Upper lobe of right lung (tissue), 1 donor: ENCODE measurements at places on chromosomes 5 and 9. TPM values are rescaled to one million over a fixed set of nuclear protein-coding genes. Genes with fewer than 3 reads are reported as not detected.
A peak's percentile ranks its signal among the peaks of the same experiment; 100 is the strongest.

SV2C gene
- total RNA-seq = 0.32 TPM

GARIN3 gene
- total RNA-seq = not detected

SLC34A3 gene
- 0.23 TPM for total RNA-seq

PCDHGB7 gene
- 15.4 TPM for total RNA-seq

FAT2 gene
- 0.41 TPM for total RNA-seq

RACK1 gene
- 1,155 TPM for total RNA-seq

DNAI1 gene
- not detected for total RNA-seq

SVEP1 gene
- 88.1 TPM for total RNA-seq

LRRC19 gene
- total RNA-seq = 0.64 TPM

SLC34A1 gene
- not detected for total RNA-seq

DNA sequence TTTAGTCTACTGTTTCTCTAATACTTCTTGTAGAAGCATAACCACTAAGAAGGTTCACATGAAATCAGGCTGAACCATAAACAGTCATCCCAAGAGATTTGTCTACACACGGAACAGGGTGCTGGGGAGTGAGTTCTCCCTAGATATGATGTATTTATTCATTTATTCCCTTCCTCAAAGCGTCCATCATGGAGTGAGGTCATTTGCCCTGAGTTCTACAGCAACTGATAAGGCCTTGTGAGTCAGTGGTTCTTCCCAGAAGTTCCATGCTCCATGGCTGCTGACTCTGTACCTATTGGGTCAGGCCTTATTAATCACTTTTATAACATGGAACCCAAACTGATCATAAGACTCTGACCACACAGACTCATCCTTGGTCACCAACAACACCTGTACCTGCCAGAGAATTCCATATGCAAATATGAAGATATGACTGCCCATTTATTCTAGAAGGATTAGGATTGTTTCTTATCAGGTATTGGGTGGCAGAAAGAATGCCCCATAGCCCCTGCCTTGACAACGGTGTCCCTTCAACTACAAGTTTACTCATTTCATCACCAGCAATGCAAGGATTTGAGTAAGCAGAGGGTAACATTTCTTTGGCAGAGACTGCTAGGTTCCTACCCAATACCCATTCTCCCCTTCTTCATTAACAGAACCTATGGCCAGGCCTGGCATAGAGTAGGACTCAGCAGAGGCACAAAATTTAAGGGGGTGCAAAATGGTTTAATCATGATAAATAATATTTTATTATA, 118.1 kb downstream of the LHFPL2 start:
- no peak overlapping the region for H3K4me3 ChIP-seq
- DNase-seq = no peak
- no peaks in the 10 kb centered on the region for H3K36me3 ChIP-seq
- H3K27ac ChIP-seq = peak overlapping the region; percentile 38

- no peaks in the 10 kb centered on the region for H3K4me1 ChIP-seq
- no peak overlapping the region for H3K4me3 ChIP-seq
- peaks cover 4% of the 10 kb centered on the region for H3K36me3 ChIP-seq
- H3K27me3 ChIP-seq = no peaks in the 10 kb centered on the region
These were observed 9.7 kb downstream of the PNPLA7 start for GRCh38 chr9:137540536-137540935.

- DNase-seq = no peak
- H3K27ac ChIP-seq = no peak overlapping the region
- no peaks in the 10 kb centered on the region for H3K36me3 ChIP-seq
- no peaks in the 10 kb centered on the region for H3K4me1 ChIP-seq
- no peaks in the 10 kb centered on the region for H3K27me3 ChIP-seq
These were observed 16.1 kb upstream of the ARSI start for GRCh38 chr5:150318613-150319483.

GRCh38 chr9:121172726-121173487, 28.8 kb downstream of the RAB14 start:
- no peak overlapping the region for H3K27ac ChIP-seq
- peaks cover 13% of the 10 kb centered on the region for H3K4me1 ChIP-seq
- no peak overlapping the region for H3K4me3 ChIP-seq
- no peaks in the 10 kb centered on the region for H3K27me3 ChIP-seq
- no peak for DNase-seq

- H3K4me1 ChIP-seq = peaks cover 31% of the 10 kb centered on the region
- no peak overlapping the region for H3K4me3 ChIP-seq
- no peaks in the 10 kb centered on the region for H3K36me3 ChIP-seq
- H3K27me3 ChIP-seq = no peaks in the 10 kb centered on the region
These were observed 44.2 kb downstream of the DBH start for GRCh38 chr9:133680250-133680975.

GRCh38 chr9:105066275-105066865, 138.4 kb upstream of the ABCA1 start:
- H3K27ac ChIP-seq = no peak overlapping the region
- no peaks in the 10 kb centered on the region for H3K36me3 ChIP-seq

DNA sequence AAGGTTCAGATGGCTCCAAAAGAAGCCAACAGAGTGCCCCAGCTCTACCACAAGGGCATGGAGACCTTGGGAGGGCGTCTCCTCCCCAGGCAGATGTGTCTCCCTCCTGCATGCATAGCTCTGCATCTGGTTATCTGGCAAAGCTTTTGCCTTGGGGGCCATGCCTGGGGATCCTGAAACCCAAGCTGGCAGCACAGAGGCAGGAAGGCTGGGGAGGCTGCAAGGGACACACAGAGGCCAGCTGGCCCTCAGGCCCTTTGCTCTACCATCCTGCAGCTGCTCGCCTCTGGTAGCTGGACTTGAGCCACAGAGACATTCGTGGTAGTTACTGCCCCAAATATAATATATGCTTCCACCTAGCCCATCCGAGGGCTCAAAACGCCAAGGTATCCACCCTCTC, 3.9 kb downstream of the SEPTIN8 start:
- H3K27me3 ChIP-seq = no peaks in the 10 kb centered on the region
- H3K4me1 ChIP-seq = peaks cover 49% of the 10 kb centered on the region
- no peaks in the 10 kb centered on the region for H3K36me3 ChIP-seq
- DNase-seq = no peak

DNA sequence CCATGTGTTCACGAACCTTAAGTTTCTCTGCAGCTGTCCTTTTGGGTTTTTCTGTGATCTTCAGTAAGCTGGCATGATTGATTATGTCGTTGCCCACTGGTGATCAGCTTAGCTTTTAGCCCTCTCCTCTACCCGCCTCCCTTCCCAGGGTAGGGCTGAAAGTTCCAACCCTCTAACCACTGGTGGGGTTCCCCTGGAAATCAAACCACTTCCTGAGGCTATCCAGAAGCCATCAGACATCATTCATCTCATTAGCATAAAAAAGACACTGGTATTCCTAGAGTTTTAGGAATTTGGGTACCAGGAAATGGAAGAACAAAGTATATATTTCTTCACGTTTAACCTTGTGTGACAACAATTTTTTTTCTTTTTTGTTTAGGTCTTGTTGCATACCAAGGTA, 29.8 kb downstream of the SPIN1 start:
- H3K27ac ChIP-seq = no peak overlapping the region
- H3K36me3 ChIP-seq = peaks cover 13% of the 10 kb centered on the region
- no peaks in the 10 kb centered on the region for H3K4me1 ChIP-seq
- no peaks in the 10 kb centered on the region for H3K27me3 ChIP-seq
- DNase-seq = no peak

GRCh38 chr9:13143281-13143680, 136.2 kb downstream of the MPDZ start:
- no peak overlapping the region for H3K4me3 ChIP-seq
- no peak for DNase-seq

- no peaks in the 10 kb centered on the region for H3K36me3 ChIP-seq
- H3K27ac ChIP-seq = no peak overlapping the region
- no peaks in the 10 kb centered on the region for H3K4me1 ChIP-seq
These were observed 444.5 kb downstream of the CTNND2 start for GRCh38 chr5:11459716-11460115.

DNA sequence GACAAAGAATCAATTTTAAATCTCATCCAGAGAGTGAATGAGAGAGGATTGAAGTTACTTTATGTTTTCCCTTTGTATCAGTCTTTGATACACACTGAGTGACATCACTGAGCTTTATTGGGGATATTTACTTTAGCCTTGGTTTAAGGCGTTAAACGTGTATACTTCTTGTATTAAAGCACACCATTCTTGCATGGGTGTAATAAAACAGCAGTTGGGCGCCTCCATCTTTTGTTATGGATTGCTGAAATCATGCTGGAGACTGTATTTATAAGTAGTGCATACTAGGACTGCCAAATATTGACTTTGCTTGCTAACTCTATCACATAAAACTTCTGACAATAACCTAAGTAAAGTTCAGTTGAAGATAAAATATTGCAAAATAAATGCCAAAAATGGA, 1755.8 kb upstream of the WWC1 start:
- no peaks in the 10 kb centered on the region for H3K27me3 ChIP-seq
- no peaks in the 10 kb centered on the region for H3K36me3 ChIP-seq
- no peak overlapping the region for H3K27ac ChIP-seq
- no peak for DNase-seq

DNA sequence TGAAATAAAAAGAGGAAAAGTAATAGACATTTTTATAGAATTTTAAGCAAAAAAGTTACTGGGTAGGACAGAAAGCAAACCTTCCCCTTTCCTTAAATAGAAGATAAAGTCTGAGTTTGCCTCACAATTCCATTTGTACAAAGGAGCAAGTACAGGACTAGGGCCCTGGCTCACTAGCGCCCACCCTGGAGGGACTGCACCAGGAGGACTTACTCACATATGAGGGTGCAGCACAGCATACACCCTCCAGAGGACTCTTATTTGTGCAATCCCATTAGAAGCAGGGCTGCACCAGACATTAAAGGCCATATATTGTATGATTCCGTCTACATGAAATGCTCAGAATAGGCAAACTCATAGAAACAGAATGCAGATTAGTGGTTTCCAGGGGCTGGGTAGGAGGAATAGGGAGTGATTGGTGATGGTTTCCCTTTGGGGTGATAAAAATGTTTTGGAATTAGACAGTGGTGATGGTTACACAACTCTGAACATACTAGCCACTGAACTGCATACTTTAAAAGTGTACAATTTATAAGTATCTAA, 4.5 kb downstream of the REEP5 start:
- no peaks in the 10 kb centered on the region for H3K27me3 ChIP-seq
- H3K4me1 ChIP-seq = peaks cover 51% of the 10 kb centered on the region
- H3K27ac ChIP-seq = no peak overlapping the region

- DNase-seq = no peak
- no peak overlapping the region for H3K4me3 ChIP-seq
- peaks cover 4% of the 10 kb centered on the region for H3K27me3 ChIP-seq
- no peaks in the 10 kb centered on the region for H3K4me1 ChIP-seq
- H3K27ac ChIP-seq = no peak overlapping the region
These were observed 81.1 kb downstream of the MAT2B start for GRCh38 chr5:163586531-163586956.

DNA sequence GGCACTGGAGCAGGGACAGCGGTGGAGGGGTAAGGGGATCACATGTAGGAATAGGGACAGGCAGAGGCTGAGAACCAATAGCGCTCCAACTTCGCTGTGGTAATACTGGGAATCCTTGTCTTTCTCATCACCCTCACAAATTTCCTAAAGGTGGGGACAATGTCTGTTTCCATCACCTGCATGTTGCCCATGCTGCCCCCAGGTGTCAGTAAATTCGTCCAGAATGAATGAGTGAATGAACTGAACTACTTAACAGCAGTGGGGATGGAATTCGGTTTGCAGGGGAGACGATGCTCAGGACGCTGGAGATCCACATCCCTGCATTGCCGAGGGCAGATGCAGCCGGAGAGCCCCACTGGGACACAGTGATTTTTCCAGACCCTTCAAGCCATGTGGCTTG, 129.9 kb downstream of the PDZD2 start:
- no peak for DNase-seq
- no peaks in the 10 kb centered on the region for H3K36me3 ChIP-seq
- no peak overlapping the region for H3K4me3 ChIP-seq
- H3K4me1 ChIP-seq = no peaks in the 10 kb centered on the region
- no peak overlapping the region for H3K27ac ChIP-seq

- H3K4me1 ChIP-seq = peaks cover 17% of the 10 kb centered on the region
- peak overlapping the region; percentile 63 for H3K27ac ChIP-seq
- no peaks in the 10 kb centered on the region for H3K36me3 ChIP-seq
- no peaks in the 10 kb centered on the region for H3K27me3 ChIP-seq
- DNase-seq = no peak
- no peak overlapping the region for H3K4me3 ChIP-seq
These were observed 259.1 kb downstream of the SYK start for GRCh38 chr9:91060520-91061343.

GRCh38 chr5:59749782-59750520, 143.6 kb downstream of the PDE4D start:
- no peak overlapping the region for H3K4me3 ChIP-seq
- DNase-seq = no peak
- no peaks in the 10 kb centered on the region for H3K36me3 ChIP-seq
- H3K27me3 ChIP-seq = no peaks in the 10 kb centered on the region
- no peaks in the 10 kb centered on the region for H3K4me1 ChIP-seq
- no peak overlapping the region for H3K27ac ChIP-seq

GRCh38 chr9:13648676-13649075, 369.2 kb upstream of the MPDZ start:
- H3K4me1 ChIP-seq = no peaks in the 10 kb centered on the region
- H3K36me3 ChIP-seq = no peaks in the 10 kb centered on the region
- H3K4me3 ChIP-seq = no peak overlapping the region
- no peak for DNase-seq

- no peaks in the 10 kb centered on the region for H3K27me3 ChIP-seq
- no peak overlapping the region for H3K4me3 ChIP-seq
- H3K4me1 ChIP-seq = no peaks in the 10 kb centered on the region
- no peak overlapping the region for H3K27ac ChIP-seq
These were observed 213.9 kb downstream of the BNC2 start for GRCh38 chr9:16656432-16657169.
